NCI-H1436 (cell line): ENCODE measurements at places on chromosomes 12 and 14.

- DNase-seq: no peak
These were observed 1435.9 kb upstream of the TMEM132C start for GRCh38 chr12:126830778-126831680.

DNA sequence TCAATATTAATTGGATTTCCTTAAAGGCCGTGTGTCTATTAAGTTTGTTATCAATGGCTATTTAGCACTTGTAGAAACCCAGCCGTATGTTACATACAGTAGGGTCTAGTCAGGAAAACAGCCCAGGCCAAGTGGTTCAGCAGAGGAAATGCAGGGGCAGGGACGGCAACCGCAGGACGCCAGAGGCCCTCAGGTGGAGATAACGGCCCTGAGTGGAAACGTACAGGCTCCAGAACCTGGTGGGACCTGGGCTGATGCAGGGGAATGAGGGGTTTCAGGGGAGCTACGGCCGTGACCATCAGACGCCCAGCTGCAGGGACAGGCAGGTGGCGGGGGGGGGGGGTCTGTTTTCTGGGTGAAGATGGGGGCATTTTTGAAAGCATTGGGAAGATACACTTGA, 3.7 kb upstream of the ANKLE2 start:
- DNase-seq: no peak

DNA sequence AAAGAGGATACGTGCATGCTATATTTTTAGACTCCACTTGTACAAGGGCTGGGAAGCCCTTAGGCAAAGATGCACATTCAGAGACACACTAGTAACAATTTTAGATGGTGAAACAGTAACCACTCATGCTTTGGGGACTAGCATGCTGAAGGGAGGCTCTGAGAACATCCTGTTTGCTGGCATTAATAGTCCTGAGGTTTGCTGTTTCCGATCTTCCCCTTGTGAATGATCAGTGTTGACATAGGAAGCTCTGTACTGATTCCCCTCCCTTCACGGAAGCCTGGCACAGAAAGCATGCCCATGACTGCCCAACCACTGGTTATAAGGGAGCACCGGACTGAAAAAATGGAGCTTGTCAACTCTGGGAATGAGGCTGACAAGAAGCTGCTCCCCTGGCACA, 164.6 kb downstream of the GCH1 start:
- DNase-seq: no peak

DNA sequence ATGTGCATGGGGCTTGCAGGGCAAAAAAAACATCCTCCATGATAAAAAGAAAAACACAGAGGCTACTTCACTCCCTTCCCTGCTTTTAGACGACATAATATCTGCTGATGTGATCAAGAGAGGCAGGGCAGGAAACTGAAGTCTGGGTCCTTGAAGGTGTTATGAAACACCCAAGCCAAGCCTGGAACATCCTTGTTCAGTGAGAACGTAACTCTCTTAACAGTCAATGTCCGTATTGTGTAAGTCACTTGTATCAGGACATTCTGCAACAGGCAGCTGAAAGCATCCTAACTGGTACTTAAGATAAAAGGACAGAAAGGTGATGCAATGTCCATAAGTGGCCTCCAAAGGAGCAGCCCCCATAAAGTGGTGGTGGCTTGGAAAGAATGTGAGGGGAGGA, 20.0 kb downstream of the KCNK10 start:
- DNase-seq: no peak

DNA sequence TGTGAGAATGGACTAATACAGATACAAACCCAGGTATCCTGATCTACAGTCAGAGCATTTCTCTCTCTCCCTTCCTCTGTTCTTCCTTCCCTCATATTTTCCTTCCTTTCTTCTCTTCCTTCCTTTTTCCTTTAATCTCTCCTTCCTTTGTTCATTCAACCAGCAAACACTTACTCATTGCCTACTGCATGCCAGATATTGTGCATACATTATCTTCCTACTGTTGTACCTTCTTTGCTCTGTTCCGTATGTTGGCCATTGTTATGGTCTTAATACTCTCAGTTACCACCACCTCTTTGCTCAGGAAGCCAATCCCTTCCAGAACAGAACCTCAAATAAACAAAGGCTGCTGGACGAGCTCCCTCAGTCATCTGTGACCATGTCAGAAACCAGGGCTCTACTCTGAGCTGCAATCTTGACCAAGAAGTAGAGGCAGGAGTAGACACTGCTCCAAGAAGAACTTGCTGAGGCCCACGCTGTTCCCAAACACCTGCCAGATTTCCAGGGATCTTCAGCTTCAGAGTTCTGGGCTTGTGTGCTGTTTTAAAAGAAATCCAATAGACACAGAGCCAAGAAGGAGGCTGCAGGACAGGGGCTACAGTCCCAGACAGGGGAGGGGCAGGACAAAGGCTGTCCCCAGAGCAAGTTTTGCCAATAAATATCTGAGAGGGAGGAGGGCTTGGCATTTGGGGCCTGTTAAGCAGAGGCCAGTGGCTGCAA, 526.7 kb upstream of the TBX3 start:
- DNase-seq: no peak

- DNase-seq: peak; percentile 16
These were observed 244.2 kb upstream of the OR4E1 start for GRCh38 chr14:21917699-21918436.

- no peak for DNase-seq
These were observed 12.8 kb downstream of the FBLN5 start for GRCh38 chr14:91934554-91935285.

DNA sequence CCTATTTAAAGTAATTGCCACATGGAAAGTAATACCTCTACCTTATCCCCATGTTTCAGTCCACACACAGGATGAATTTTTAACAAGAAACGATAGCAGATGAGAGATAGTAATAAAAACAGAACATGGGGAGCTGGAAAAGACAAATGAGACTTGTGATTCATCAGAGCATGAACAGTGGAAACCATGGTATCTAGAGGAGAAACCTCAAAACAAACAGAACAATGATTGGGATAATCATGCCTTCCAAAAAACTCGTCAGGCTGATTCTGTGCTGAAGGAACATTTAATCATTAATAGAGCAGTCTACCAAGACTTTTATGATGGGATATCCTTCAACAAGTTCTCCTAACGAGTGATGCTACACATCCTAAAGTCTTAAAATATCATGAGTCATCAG, 1390.7 kb downstream of the FSCB start:
- no peak for DNase-seq

GRCh38 chr12:82873951-82874350, 187.2 kb downstream of the TMTC2 start:
- no peak for DNase-seq

DNA sequence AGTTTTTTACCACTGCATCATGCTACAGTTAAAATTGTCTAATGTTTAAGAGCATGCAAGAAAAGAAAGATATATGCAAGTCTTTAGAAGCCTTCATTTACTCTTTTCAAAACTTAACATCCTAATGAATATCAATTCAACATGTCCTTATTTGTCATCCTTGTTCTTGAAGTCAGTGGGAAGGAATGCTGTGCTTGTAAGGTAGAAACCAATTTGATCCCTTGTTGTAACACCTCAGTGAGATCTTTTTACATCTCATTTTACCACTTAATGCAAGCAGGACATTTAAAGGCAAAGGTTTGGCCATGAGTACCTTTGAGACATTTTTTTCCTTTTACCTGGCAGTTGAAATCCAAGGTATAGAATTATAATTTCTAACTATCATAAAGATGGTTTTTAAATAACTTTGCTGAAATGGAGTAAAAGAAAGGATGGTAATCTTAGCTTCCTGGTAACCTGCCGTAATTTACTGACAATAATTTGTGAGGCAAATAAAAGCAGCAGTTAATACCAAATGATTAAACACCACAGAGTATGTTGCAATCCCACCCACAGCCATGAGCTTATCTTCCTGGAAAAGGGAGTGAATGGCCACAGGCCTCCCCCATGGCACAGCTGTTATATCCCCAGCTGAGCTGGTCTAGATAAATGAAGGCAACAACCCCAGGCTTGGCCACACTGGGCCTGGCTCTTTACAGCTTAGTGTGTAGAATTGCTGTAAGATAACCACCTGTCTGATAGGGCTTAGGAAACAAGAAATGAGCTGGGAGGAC, 33.2 kb upstream of the STRN3 start:
- no peak for DNase-seq

- peak; percentile 0 for DNase-seq
These were observed 94.6 kb upstream of the MUCL1 start for GRCh38 chr12:54759751-54760150.

DNA sequence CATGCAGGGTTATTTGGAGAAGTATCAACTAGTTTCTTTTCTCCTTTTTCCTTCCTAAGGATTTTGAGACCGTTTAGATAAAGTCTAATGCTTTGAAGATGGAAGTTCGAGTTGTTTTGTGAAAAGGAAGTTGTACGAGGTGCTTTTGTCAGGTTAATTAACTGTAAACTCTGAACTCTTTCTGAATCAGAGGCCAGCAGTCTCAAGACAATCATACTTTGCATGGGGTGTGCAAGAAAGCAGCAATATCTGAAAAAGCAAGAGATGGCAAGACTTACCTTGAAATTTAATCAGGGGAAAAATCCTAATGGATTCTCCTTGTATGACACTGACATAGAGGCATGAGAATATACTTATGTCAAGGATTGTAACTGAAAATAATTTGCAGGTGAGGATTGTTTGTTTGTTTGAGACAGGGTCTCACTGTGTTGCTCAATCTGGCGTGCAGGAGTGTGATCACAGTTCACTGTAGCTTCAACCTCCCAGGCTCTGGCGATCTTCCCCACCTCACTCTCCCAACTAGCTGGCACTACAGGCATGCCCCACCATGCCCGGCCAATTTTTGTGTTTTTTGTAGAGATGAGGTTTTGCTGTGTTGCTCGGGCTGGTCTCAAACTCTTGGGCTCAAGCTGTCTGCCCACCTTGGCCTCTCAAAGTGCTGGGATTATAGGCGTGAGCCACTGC, 170.2 kb upstream of the HMGA2 start:
- DNase-seq: no peak

DNA sequence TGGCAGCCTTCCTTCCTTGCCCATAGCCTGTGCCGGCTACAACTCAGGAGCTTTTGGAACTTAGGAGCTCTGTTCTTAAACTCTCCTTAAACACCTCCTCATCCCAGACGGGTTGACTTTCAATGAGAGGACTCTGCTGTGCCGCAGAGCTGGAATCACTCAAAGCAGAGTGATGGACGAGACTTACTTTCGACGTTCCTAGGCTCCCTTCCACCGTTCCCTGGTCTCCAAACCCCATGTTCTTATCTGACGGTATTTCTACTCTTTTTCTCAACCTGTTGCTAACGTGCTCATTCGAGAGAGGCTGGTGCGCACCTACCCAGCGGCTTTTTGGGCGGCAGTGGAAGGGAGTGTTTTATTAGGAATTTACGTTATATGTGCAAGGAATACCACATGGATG, 232.7 kb downstream of the CACNA1C start:
- no peak for DNase-seq

GRCh38 chr12:76153616-76154015, 69.1 kb upstream of the NAP1L1 start:
- DNase-seq: no peak

DNA sequence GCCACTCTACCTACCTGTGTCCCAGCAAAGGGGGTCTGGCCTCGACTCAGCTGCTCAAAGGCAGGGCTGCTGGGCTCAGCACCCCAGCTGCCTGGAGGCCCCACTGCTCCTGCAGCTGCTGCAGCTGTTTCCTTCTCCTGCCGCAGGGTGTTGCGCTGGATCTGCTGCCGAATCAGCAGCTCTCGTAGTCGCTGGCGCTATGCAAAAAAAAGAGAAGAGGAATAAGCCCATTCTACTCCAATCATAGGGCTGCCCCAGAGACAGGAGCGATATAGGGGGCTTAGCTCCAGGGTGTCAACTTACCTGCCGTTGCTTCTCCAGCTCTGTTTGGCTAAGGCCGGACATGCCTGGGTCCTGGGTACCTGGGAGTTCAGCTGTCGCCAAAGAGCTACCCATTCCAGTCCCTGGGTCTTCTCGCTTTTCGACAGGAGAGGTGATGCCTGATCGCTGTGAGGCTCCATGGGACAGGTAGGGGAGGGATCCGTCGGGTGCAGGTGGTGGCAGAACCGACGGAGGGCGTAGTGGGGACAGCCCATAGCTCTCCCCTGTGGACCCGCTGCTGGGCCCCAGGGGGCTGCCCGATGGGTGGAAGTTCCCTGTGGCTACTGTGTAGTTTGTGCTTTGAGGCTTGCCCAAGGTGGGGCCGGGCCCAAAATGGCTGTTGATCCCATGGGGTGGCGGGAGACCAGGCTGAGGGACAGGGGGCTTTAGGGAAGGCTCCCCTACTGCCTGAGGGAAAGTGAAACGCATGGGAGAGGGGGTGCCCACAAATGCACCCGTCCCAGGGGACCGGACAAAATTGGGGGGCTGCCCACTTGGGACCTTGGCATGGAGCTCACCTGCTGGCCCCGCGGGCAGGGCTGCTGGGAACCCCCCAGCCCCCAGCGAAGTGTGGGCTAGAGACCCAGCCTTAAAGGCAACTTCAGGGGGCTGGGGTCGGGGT, 20.9 kb downstream of the KMT2D start:
- no peak for DNase-seq

GRCh38 chr14:104657563-104658324, 31.7 kb upstream of the INF2 start:
- no peak for DNase-seq

GRCh38 chr14:104845834-104846441, 19.1 kb upstream of the CEP170B start:
- DNase-seq: no peak

- DNase-seq: no peak
These were observed 52.6 kb downstream of the SLCO1B3 start for GRCh38 chr12:20863056-20863455.

DNA sequence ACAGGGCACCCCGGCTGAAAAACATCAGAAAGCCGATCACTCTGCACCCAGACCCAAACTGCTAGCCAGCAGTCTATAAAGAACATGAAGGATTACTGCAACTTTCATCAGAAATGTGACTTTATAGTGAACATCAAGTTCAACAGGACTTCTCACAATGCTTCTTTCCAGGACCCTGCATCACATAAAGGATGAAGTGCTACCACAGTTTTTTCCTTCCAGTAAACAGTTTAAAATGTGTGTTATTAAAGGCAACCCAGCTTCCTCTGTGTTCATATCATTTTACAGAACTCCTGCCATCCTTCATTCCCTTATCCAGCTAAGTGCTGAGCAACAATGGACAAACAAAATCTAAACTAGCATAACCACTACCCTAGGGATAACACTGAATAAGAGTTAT, 280.3 kb upstream of the DIO2 start:
- DNase-seq: no peak

GRCh38 chr14:24475261-24475660, 32.7 kb upstream of the SDR39U1 start:
- DNase-seq: no peak

DNA sequence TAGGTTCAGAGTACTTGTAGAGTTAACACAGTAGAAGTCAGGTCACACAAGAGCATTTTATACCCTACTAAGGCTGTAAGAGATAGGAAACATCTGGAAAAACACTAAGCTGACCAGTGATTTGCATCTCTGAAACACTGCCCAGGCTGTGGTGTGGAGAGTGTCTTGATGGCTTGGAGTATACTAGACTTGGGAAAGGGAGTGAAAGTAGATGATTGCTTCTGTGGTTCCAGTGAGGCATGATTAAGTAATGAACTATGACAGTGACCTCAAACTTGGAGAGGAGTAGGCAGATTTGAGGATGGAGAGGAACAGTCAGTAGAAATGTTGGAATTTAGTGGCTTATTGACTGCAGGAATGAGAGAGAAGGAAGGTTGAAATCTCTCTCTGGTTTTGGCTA, 201.2 kb downstream of the FLRT2 start:
- DNase-seq: no peak
